ENCODE measurements at places on chromosomes 13 and 19.

DNA sequence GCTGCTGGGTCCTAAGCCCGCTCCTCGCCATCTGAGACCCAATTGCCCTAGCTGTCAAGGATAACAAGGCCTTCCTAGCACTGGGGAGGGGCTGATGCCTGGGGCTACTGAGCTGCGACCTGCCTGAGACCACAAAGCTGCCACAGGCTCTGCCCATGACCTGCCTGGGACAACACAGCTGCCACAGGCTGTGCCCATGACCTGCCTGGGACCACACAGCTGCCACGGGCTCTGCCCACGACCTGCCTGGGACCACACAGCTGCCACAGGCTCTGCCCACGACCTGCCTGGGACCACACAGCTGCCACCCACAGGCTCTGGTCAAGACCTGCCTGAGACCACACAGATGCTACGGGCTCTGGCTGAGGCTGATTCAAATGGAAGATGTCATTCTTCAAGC, 54.8 kb downstream of the EPS15L1 start:
- DNase-seq, result no peak

DNA sequence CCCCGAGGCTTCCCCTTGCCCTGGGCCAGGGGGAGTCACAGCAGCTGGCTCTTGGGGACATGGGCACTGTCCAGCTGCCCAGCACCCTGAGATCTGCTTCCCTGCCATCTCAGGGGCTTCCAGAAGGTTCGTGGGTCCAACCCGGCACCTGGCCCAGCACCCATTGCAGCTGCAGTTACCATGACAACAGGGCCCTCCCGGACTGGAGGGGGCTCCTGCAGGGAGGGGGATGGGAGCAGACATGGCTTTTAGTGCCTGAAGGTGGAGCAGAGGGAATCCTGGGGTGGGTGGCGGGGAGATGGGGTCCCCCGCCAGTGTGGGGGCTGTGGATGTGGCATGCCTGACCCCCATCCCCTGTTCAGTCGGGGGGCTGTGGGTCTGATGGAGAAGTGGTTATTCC, 14.7 kb downstream of the PIN1 start:
- DNase-seq, result no peak

DNA sequence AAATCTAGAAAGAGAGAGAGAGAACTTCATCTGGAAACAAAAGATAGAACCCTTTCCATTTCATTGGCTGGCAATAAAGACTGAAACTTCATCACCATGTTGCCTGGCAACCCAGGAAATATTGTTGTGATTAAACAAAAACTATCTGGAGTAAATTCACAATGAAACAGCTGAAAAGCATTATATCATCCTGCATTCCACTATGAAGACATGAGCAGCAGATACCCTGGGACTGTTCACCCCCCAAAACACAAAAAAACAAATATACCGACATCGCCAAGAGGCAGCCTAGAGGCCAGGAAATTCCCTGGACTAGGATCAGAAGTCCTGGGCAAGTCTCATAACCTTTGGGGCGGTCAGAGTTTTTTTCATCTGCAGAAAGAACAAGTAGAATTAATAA, 158.3 kb downstream of the FOXO1 start:
- peak; percentile 60 for DNase-seq

DNA sequence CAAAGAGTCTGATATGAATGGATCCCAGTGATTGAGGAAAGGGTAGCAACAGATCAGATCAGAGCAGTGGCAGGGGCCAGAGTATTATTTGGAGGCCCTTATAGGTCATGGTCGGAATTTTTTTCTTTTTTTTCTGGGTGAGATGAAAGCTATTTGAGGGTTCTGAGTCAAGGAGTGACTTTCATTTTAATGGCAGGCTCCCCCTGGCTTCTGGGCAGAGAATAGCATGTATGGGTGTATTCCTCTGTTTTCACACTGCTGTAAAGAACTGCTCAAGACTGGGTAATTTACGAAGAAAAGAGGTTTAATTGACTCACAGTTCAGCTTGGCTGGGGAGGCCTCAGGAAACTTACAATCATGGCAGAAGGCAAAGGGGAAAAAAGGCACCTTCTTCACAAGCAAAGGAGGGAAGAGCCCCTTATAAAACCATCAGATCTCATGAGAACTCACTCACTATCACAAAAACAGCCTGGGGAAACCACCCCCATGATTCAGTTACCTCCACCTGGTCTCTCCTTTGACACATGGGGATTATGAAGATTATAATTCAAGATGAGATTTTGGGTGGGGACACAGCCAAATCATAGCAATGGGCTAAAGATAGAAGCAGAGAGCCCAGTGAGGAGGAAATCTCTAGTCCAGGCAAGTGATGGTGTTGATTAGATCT, 3.0 kb upstream of the SLC6A16 start:
- DNase-seq, result peak; percentile 9

DNA sequence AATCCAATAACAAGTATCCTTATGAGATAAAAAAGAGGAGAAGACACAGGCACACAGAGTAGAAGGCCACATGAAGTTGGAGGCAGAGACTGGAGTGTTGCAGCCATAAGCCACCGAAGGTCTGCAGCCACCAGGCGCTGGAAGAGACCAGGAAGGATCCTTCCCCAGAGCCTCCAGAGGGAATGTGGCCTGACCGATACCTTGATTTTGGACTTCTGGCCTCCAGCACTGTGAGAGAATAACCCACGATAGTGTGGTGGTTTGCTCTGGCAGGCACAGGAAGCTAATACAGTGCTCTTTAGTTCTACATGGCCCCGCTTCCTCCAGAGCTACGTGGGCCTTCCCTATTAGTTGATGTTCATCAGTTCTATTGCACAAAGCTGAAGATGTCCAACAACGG, 15.3 kb upstream of the SULT2A1 start:
- DNase-seq, result no peak

GRCh38 chr19:2237051-2237868, 636 bp downstream of the SF3A2 start:
- DNase-seq, result no peak

DNA sequence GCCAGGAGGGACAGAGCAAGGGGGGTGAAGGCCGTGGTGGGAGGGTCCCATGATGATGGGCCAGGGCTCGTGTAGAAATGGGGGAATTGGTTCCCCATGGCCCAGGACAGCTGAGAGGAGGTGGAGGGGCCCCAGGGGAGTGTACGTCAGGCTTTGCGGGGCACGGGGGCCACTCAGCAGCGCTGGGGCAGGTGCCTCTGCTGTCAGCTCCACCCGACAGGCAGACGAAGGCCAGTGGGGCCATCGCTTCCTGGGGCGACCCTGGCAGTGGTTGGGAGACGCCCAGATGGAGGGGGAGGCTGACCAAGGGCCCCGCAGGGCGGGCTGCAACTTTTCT, 1.9 kb upstream of the TEKTIP1 start:
- no peak for DNase-seq

DNA sequence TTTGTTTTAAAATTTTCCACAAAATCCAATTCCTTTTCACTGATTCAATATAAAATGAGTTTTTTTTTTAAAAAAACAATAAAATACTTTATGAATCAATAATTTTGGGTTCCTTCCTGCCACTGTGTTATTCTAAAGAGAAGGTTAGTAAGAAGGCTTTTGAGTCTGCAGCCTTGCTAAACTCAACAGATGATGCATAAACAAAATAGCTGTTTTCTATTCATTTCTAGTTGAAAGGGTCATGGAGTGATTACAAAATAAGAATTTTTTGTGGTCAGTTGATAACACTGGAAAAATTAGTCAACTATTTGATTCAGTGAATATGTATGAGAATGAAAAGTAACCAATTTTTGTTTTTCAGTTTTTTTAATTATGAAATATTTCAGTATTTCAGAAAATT, 169.9 kb downstream of the VWA8 start:
- DNase-seq, result peak; percentile 17

DNA sequence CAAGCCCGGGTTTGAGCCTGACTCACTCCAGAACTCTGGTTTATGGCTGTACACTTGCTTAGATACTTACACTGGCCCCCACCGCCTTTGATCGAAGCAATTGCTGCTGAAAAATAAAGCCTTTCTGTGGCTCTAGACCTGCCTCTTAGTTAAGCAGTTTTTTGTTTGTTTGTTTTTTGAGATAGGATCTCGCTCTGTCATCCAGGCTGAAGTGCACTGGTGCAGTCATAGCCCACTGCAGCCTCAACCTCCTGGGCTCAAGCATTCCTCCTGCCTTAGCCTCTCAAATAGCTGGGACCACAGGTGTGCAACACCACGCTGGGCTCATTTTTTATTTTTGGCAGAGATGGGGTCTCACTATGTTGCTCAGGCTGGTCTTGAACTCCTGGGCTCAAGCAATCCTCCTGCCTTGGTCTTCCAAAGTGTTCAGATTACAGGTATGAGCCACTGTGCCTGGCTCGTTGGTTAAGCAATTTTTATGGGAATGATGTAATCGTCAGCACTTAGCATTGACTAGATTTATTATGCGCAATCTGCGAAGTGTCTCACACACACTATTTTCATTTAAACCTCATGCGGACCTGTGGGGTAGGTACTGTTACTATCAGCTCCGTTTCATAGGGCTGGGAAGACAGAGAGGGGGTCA, 22.2 kb downstream of the PPP2R1A start:
- no peak for DNase-seq

DNA sequence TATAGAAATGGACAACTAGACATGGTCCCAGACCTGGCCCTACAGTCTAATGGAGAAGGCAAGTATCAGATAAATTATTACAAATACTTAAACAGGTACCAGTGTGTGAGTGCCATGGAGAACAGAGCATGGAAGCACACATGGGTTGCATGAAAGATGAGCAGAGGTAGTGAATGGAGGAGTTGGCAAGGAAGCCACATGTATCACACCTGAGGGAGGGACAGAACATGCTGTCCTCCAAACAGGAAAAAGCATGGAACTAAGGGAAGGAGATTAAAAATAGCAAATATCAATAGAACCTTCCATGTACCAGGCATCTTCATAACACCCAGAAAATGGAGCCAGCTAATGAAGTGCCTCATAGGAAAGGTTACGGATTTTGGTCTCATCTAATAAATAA, 85.9 kb downstream of the SACS start:
- no peak for DNase-seq

GRCh38 chr19:2273356-2274184, 8.4 kb downstream of the PEAK3 start:
- DNase-seq, result peak; percentile 28

DNA sequence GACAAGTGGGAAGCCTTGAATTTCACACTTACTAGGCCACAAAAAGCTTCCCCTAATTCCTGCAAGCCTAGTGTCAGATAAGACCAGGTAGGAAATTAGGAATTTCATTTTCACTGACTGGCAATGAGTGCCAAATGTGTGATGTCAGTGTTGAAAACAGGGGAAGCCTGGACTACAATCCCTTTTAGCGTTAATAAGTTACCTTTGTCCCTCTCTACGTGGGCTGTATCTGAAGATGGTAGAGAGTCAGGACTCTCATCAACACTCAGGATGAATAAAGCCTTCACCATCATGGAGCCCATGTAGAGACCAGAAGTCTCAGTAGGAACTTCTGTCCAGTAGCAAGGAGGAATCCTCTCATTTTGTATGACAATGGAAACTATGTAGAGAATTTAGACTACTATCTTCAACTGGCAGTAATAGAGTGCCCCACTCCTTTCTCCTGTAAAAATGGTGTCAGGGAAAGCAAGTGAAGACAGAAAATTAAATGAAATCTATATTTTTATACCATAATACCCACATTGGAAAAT, 324.1 kb upstream of the KLHL1 start:
- no peak for DNase-seq

- DNase-seq, result no peak
These were observed 13.9 kb upstream of the LGALS16 start for GRCh38 chr19:39641773-39642172.

GRCh38 chr19:49014870-49015255, 2.0 kb downstream of the LHB start:
- DNase-seq, result no peak

DNA sequence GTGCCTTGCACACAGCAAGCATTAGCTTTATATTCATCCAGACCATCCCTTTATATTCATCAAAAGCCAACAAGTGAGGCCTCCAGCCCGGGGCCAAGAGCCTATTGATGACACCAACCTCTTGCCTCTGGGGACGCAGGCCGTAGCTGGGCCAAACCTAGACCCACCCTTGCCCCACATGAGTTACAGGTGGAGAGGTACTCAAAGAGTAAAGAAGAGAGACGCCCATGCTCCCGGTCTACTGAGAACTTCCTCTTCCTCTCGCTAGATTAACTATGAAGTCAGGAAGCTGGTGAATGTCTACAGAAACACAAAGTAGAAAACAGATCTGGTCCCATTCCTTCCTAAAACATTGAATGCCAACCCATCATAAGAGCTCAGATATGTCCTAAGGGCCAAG, 3.8 kb upstream of the MLNR start:
- no peak for DNase-seq

DNA sequence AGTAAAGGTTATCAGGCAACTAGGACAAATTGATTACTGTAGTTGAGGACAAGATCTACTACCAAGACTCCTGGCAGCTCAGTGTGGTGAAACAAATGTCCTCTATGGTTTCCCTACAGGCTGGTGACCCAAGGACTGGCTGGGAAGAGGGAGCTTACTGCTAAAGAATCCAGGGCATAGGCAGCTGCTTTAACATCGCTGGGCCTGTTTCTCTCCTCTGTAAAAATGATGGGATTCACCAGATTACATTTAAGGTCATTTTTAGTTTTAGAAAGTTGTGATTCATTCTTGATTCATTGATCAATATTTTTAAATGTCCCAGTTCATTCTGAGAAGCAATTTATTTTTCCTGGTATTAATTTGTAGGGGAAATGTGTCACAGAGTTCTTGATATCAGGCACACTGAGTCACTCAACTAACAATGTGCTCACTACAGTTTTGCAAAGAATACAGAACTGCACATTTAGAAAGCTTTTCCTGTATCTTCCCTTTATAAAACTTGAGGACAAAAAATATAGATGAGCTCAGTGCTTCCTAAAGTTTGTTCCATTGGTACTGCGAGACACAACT, 19.6 kb upstream of the FAM124A start:
- DNase-seq, result no peak

DNA sequence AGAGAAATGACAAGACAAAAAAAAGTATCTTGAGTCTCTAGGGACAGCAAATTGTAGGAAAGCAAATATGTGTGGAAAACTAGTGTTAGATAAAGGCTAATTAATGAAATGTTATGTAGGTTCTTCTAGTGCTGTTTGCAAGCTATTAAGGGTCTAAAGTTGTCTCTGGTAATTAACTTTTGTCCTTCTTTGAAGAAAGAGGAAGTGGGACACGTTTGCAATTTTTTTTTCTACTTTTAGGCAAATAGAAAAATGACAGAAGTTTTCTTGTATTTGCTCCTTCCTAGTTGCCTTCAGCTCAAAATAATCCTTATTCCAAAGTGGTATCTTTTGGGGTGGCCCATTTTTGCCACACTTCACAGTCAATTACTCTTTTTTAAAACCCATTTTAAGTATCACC, 1877.7 kb upstream of the PRR20A start:
- no peak for DNase-seq

DNA sequence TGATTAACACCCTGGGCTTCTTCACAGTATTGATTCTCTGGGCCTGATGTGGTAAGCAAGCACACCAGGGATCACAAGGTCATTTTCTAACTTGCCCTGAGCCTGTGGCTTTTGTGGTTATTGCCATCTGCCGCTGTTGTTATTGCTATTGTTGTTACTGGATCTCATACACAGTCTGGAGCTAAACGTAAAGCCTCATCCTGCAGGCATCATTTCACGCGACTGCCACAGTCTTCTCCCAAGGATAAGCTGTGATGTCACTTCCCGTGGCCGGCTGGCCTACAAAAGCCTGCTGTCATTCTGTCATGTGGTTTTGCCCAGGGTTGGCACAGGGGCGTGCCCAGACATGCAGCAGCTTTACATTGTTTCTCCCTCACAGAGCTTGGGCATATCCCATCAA, 154.0 kb upstream of the GPR12 start:
- DNase-seq, result peak; percentile 3
